Activated CD4-positive, alpha-beta T cell treated with anti-CD3 and anti-CD28 coated beads for 36 hours (primary cell): ENCODE measurements at places on chromosomes 3 and 15. TPM values are rescaled to one million over a fixed set of nuclear protein-coding genes. Genes with fewer than 3 reads are reported as not detected.

DNA sequence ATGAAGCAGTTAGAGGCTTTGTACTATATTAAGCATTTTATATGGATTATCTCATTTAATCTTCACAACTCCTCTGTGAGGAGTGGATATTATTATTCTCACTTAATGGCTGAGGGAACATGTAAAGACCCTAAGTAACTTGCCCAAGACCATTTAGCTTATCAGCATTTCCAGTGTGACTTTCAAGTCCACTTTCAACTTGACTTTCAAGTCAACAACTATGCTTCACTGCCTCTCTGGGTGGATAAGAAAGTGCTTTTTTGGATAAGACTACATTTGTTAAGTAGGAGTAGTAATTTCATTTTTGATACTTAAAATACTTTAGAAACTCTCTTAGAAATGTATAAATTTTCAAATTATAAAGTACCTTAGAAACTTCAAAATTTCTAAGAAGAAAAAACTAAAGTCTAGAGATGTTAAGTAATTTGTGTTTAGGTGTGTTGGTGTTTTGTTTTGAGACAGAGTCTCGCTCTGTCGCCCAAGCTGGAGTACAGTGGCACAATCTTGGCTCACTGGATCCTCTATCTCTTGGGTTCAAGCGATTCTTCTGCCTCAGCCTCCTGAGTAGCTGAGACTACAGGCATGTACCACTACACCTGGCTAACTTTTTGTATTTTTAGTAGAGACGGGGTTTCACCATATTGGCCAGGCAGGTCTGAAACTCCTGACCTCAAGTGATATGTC, 71.8 kb downstream of the MINDY2 start:
- no peak for DNase-seq

DNA sequence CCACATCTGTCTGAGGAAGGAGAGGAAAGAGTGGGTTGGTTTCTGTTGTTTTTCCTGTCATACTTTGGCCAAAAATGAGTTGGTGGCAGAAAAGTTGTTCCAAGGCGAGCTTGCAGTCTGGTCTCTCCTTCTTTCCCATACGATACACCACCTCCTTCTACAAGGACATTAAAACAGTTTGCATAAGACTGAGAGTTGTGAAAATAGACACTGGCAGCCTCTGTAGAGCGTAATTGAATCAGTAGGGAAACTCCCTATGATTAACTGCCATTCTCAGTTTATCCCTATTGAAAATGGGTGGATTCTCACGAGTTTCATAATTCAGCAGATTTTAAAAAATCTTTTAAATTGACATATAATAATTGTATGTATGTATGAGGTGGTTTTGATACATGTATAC, 3.7 kb upstream of the LSG1 start:
- no peak for DNase-seq

GRCh38 chr3:70120357-70120966, 120.9 kb downstream of the SAMMSON start:
- peak; percentile 84 for DNase-seq

DNA sequence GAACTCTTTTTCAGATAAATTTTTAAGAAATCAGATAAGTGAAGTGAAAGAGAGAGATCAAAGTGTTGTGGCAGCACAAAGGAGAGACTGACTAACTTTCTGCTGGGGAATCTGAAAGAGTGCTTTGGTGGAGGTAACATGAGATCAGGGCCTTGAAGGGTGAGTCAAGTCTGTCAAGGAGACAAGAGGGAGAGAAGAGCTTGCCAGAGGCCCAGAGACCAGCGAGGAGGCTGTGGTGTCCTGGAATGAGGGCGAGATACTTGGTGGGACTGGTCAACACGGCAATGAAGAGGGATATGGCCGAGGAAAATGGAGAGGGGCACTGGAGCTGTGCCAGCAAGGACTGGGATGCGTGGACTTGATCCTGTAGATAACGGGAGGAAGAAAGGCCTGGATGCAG, 4.6 kb downstream of the TADA3 start:
- peak; percentile 64 for DNase-seq

DNA sequence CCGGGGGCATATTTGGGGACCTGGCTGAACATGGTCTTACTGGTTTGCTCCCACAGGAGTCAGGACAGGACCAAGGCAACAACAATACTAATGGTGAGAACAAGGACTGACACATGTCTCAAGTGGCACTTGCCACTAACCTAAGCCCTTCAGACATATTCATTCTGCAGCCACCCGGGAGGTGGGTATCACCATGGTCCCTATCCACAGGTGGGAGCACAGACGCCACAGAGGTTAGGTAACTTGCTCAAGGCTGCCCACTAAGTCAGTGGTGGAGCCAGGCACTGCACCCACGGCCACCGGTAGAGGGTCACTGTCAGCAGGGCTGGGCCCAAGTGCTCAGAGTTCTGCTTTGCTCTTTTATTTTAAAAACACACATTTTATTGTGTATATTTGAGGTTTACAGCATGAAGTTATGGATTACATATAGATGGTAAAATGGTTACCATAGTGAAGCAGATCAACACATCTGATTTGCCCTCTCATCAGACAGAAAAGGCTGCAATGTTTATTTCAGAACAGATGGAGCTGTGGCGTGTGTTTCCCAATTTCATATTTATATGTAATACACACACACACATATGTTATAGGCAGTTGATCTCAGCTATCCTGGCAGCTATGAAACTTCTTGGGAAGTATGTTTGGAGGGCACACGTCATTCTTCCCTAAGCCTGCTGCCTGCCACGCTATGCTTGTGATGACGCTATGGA, 30.0 kb upstream of the SLC41A3 start:
- DNase-seq: peak; percentile 27

GRCh38 chr3:180492047-180492446, 109.9 kb upstream of the TTC14 start:
- DNase-seq: no peak

DNA sequence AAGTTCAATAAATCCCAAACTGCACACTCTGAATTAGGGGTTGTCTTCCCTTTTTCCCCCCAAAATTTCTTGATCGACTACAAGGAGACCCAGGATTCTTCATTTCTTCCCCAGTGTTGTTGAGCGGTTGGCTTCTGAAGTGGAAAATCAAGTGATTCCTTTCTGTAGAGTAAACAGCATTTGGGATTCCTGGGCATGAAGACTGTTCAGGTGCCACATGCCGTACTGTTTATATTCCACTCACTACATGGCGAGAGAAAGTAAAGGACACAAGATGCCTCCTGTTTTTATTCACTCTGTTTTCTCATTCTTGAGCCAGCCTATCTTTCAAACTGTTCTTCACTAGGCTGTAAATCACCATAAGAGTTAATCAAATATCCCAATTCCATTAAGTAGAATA, 12.6 kb downstream of the FSTL1 start:
- DNase-seq: no peak

DNA sequence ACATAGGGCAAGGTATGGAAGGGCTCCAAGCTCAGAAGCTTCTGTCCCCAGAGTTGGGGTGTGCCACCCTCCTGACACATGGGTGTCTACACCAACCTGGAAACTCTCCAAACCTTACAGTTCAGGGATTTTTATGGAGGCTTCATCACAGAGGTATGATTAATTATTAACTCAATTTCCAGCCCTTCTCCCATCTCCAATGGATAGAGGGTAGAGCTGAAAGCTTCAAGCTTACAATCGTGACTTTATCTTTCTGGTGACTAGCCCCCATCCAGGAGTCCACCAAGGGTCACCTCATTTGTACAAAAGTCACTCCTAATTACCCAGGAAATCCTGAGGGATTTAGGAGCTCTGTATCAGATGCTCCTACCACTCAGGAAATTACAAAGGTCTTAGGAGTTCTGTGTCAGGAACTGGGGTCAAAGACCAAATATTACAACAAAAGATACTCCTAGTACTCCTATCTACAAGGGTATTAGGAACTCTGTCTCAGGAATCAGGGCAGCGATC, 62.7 kb downstream of the TFDP2 start:
- DNase-seq: no peak

DNA sequence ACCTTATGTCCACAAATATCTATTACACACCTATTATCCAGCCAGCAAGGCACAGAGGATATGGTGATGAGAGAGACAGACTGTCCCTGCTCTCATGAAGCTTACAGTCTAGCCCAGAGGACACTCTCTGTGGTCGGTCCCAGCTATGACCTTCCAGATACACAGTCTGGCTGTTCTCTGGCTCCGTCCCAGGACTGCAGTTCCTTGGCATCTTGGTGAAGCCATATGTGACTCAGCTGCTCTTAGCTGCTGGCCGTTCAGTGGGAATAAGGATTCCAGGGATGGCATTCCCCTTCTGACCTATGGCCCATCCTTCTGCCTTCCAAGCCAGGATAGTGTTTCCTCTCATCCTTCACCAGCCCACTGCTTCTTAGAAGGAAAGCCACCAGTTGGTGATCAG, 30.8 kb downstream of the MEX3B start:
- no peak for DNase-seq

GRCh38 chr3:87576752-87577151, 300.4 kb upstream of the POU1F1 start:
- no peak for DNase-seq

GRCh38 chr3:46857485-46858341, 5.5 kb downstream of the MYL3 start:
- DNase-seq: peak; percentile 2

DNA sequence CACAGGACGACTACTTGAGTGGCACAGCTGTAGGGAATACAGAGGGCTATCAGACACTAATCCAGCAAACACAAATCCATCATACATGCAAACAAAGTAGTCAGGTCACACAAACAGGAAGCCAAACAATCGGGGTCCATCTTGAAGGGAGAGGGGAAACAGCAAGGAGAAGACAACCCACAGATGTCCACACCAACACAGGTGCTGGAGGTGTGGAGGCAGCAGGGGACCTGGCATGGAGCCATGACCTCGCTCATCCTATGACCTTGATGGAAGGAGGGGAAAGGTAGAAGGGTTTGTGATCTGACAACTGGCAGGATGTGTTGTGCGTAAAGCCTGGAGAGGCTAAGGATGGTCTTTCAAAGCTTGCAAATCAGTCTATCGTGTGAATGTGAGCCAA, 39.9 kb upstream of the SKOR1 start:
- DNase-seq: no peak

DNA sequence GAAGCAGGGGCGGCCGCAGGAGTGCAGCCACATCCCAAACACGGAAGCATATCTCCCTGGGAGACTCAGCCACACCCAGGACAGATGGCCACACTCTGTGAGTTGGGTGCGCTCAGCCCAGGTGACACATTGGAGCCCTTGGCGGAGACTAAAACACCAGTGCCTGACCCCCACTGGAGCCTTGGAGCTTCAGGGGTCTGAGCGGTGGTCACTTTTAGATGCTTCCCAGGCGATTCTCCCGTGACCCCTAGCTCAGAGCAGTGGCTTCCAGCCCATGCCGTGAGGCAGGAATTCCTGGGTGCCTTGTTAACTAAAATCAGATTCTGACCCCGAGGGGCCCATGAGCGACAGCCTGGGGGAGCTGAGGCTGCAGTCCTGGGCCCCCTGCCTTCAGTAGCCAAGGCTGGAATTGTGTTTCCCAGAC, 54.5 kb downstream of the PLXNA1 start:
- DNase-seq: no peak

- DNase-seq: no peak
These were observed 51.5 kb downstream of the RAD18 start for GRCh38 chr3:8911781-8912180.

The SLC51A gene
- total RNA-seq: not detected

The POLR2M gene
- 87.2 TPM for total RNA-seq

The GRK7 gene
- total RNA-seq: not detected

The NEDD4 gene
- 23.3 TPM for total RNA-seq

The ILDR1 gene
- total RNA-seq: 0.11 TPM

The STAB1 gene
- total RNA-seq: 0.09 TPM

The CCR8 gene
- 0.77 TPM for total RNA-seq

The RGMA gene
- total RNA-seq: 0.14 TPM

The C3orf85 gene
- not detected for total RNA-seq

The ISG20 gene
- 107 TPM for total RNA-seq
